Aorta (tissue), 5 donors: ENCODE measurements at places on chromosomes 5 and 9. TPM values are rescaled to one million over a fixed set of nuclear protein-coding genes. Genes with fewer than 3 reads are reported as not detected.

DNA sequence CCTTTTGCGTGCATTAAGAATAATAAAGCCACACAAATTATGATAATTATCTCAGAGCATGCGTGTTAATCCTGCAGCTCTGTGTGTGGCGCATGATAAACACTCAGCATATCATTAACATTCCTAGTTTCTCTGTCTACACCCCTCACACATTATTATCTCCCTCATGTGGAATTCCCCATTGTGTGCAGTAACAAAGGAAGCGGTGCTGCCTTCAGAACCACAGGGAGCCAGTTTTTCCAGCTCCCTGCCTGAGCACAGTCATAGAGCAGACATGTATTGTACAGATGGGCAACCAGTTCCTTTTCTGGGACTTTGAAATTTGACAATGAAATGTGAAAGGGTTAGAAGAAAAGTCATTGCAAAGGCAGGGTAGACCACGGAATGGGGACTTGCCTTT lies 1365.5 kb upstream of the CDH9 start:
- DNase-seq, result no peak

GRCh38 chr9:37464426-37465248 lies 613 bp downstream of the ZBTB5 start:
- DNase-seq, result peak; percentile 85

- DNase-seq, result no peak
These were observed 123.8 kb downstream of the FGF18 start for GRCh38 chr5:171543148-171543815.

The RASA1 gene
- total RNA-seq, result 33.6 TPM

DNA sequence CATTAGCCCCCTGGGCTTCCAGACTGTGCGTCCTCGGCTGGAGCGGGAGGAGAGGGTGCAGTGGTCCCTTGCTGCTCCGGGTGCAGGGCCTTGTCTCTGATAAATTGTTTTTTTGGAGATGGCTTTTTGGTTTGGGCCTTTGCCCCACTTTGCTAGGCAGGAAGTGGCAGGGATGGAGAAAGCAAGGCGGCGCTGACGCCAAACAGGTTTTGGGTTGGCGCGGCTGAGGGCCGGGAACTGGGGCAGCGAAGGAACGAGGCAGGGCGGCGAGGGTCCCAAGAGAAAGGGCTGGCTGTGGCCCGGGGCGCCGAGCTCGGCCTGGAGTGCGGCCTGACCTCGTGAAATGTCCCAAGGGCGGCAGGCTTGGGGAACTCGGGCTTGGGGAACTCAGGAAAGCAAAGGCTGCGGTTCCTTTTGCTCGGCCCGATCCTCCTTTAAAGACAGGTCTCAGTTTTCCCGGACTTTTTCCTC lies 4.1 kb downstream of the LHX2 start:
- no peak for DNase-seq

DNA sequence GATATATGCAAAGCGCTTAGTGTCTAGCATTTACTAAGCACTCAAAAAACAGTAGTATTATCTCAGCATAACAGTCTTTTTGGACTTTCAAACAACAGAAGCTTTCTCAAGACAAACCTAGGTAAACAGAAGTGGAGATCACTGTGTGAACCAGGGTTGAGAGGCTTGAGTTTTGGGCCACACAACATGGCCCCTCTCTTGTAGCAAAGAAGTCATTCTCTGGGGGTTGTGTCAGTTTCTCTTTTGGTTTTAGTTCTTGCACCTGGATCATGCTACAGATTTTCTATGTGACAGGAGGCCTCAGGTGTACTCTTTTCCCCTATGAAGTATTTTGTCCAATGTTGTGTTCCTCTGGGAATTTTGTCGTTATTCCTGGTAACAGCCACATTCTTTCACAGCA lies 30.0 kb downstream of the INSYN2B start:
- no peak for DNase-seq
